ENCODE measurements at places on chromosomes 11 and 22.

DNA sequence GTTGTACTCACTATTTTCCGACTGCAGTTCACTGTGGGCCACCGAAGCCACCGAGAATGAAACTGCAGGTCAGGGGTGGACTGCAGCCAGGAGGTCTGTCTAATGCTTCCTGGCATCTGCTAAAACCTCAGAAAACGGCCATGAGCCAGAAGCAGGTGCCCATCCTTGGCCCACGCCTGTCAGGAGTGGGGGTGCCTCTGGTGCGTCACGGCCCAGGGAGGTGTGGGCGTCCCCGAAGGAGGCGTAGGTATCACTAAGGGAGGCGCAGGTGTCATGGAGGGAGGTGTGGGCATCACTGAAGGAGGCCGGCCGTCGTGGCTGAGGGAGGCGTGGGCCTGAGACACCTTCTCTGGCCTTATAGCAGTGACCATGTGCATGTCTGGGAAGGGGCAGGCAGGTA is 456.2 kb downstream of the TBC1D22A start:
- no peak for DNase-seq

DNA sequence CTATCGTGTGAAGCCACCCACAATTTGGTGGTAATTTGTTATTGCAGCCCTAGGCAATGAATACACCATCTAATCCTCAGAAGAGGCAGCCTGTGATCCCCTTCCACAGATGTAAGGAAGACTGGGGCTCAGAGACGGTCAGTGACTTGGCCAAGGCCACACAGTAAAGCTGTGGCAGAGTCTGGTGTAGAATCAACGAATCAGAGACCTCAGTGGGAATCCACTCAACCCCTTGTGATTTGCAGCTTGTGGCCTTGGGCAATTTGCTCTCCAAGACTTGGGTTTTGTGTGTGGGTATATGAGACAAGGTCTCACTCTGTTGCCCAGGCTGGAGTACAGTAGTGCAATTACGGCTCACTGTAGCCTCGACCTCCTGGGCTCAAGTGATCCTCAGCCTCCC is 1.9 kb downstream of the LGALS2 start:
- DNase-seq = no peak

- no peak for DNase-seq
Observed at GRCh38 chr11:33932721-33933120, 40.8 kb upstream of the LMO2 start.

DNA sequence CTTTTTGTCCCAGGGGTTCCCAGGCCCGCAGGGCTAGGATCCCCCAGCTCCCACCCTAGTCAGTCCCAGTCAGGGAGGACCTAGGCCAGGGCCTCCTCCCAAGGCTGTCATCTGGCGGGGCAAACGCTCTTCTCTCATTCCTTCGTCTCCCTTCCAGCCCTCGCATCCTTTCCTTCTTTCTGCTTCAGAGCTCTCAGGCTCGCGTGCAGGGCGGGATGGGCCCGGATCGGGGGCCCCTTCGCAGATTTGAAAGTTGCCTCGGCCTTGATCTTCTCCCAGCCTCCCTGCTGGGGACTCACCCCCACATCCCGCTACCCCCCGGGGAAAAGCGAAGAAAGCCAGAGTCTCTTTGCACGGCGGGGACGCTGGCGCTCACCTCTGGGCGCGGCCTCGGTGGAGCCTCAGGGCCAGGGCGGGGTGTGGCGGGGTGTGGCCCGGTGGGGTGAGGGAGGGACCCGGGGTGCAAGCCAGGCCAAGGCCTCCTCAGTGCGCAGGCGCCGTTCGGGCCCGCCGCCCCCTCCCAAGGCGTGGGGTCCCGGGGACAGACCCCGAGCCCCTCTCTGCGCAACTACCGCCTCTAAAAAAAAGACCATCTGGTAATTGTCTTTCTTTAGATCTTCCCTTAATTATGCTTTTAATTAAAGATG is 14.8 kb upstream of the PAX6 start:
- DNase-seq = no peak

DNA sequence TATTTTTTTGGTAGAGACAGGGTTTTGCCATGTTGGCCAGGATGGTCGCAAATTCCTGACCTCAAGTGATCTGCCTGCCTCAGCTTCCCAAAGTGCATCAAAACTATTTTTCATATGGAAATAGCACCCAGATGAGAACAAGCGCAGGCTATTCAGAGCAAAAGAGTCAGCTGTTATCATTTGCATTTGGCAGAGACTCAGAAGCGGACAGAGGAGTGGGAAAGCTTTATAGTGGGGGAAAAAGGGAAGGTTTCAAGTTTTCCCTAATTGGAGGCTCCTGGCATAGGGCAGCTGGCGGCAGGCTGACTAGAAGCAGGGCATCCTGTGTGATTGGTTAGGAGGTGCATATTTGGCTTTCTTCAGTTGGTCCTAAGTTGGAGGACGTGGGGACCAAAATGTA is 20.2 kb downstream of the ATG13 start:
- DNase-seq = no peak

GRCh38 chr11:6632116-6633073 is 13.2 kb upstream of the TPP1 start:
- no peak for DNase-seq

- DNase-seq = no peak
Observed at GRCh38 chr11:45885274-45885920, at the start of gene MAPK8IP1. TSS of gene MAPK8IP1 (plus strand) at chr11:45885651. CDS start at chr11:45885821, 170 bp downstream.

GRCh38 chr22:42500836-42501179 is 18.8 kb downstream of the RRP7A start:
- no peak for DNase-seq

DNA sequence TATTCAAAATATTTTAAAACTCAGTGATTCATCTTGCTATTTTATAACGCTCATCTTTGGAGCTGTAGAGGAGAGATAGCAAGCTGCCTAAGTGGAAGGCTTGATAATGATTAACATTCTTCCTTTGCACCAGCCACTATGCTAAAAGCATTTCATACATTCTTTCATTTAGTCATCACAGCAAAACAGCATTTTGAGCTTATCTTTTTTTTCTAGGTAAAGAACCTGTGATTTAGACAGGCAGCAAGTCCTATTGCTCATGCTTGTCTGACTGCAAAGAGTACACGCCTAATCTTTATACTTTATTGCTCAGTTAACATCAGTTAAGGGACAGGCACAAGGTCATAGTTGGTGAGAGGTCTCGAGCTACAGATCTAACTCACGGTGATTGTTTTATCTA is 713.1 kb upstream of the ARHGAP42 start:
- no peak for DNase-seq

All from AG09319 (cell line).